ENCODE measurements at places on chromosomes 5 and 9. TPM values are rescaled to one million over a fixed set of nuclear protein-coding genes. Genes with fewer than 3 reads are reported as not detected.
A peak's percentile ranks its signal among the peaks of the same experiment; 100 is the strongest.

- peak; percentile 6 for DNase-seq
Observed at GRCh38 chr9:131324736-131325679, 35.5 kb downstream of the PLPP7 start.

The CDH10 gene
- total RNA-seq, result not detected

GRCh38 chr9:125241863-125242739 lies 958 bp upstream of the HSPA5 start:
- no peak for DNase-seq

The IRX1 gene
- not detected for total RNA-seq

The FKTN gene
- total RNA-seq, result 5.1 TPM

- no peak for DNase-seq
Observed at GRCh38 chr9:87657190-87657589, 68.7 kb upstream of the CTSL start.

DNA sequence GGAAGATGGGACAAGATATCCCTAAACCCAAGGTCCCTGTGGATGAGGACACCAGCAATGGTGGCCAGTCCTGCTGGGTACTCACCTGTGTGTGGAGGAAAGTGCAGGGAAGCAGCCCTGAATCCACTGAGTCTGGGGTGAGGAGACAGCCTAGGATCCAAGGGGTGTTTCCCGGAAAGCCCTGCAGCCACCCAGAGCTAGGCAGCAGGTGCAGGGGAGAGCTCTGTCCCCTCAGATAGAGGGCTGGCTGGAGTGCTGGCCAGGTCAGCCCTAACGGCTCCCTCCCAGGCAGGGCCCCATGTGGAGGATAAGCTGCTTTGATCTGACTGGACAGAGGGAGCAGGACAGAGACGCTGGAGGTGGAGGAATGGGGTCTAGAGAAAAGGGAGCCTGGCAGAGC lies 344.7 kb upstream of the IRX4 start:
- no peak for DNase-seq

DNA sequence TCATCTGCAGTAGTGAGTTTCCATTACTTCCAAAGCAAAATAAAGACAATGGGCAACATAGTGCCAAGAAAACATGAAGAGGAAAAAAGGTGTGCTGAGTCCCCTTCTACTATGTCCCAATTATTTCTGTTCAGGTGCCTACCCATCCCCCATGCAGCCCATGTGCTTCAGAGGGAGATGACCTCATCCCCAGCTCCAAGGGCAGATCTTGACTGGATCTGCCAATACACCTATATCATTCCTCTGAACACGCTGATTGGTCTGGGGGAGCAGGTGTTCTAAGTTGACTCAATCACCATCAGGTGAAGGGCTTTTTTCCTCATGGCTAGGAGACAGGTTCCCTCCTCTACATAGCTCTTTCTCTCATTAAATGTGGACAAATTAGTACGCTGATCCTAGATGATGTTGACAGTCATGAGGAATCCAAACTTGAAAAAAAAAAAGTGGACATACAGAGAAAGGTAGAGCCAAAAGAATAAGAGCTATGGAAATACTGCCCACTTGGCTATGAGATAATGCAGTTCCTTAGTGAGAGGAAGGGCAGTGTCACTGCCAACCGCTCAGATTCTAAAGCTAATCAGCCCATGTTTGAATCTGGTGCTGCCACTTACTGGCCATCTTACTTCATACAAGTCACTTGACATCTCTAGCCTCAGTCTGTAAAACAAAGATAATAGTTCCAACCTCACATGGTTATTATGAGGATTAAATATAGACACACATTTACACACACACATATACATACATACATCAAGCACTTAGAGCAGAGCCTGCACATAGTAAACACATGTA lies 23.1 kb downstream of the PRELID2 start:
- no peak for DNase-seq

- no peak for DNase-seq
Observed at GRCh38 chr9:132015866-132016265, 63.8 kb downstream of the MED27 start.

GRCh38 chr5:72015103-72015548 lies 92.1 kb upstream of the MAP1B start:
- DNase-seq, result no peak

The SPATA6L gene
- total RNA-seq, result not detected

DNA sequence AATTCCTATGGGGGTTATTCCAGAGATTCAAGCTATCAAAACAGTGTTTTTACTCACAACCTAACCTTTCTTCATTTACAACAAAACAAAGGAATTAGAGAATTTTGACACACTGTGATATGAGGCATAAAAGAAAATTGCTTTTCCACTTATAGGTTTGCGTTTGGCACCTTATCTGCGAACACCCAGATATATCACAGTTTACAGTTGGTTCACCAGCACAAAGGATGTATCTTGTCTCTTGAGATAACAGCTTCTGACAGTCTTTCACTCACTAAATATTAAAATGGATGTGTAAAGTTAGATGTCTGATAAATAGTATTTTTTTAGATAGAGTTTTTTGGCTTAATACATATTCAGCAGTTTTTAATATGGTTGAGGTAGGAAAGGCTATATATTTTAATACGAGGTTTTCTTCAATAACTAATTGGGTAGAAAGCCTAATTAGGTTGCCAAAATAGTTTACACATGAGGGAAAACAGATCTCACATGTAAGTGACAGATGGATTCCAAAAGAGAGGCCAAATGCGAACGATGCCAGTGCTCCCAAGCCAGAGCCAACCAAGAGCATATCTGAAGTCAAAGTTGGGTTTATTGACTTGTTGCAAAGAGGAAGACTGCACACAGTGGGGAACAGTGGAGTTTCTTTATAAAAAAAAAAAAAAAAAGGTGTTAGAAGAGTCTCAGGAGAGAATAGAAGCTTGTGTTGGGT lies 1495.2 kb downstream of the MAT2B start:
- DNase-seq, result no peak

GRCh38 chr5:111704452-111705085 lies 52.4 kb downstream of the NREP start:
- DNase-seq, result no peak

GRCh38 chr5:149415066-149415967 lies 36.2 kb upstream of the IL17B start:
- no peak for DNase-seq

DNA sequence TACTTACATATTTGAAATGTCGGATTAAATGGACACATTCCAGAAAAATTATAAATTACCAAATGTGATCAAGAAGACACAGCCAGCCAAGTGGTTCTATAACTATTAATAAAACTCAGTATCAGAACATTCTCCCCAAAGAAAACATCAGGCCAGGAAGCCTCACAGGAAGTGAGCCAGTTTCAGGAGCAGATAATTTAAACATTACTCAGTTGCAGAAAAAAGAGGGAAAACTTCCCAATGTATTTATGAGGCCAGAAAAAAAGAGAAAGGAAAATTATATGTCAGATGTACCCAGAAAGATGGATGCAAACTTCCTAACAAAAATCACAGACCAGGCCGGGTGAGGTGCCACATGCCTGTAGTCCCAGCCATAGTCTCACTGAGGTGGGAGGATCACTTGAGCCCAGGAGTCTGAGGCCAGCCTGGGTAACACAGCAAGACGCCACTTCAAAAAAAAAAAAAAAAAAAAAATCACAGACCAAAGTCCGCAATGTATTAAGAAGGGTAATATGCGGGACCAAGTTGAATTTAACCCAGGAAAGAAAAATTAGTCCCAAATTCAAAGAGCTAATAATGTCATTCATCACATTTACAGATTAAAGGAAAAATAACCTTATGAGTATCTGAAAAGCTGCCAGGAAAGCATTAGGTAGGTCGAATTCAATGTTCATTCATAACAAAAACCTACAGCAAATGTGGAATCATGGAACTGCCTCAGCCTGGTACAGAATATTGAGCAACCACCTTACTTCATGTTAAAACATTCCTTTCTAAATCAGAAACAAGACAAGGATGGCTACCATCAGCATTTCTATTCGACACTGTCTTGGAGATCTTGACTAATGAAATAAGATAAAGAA lies 37.2 kb upstream of the NRARP start:
- no peak for DNase-seq

- no peak for DNase-seq
Observed at GRCh38 chr9:123478967-123479602, 123.1 kb downstream of the CRB2 start.

- peak; percentile 47 for DNase-seq
Observed at GRCh38 chr9:126500600-126501382, 112.9 kb upstream of the LMX1B start.

The SHISAL2B gene
- not detected for total RNA-seq

The TSSK1B gene
- not detected for total RNA-seq

DNA sequence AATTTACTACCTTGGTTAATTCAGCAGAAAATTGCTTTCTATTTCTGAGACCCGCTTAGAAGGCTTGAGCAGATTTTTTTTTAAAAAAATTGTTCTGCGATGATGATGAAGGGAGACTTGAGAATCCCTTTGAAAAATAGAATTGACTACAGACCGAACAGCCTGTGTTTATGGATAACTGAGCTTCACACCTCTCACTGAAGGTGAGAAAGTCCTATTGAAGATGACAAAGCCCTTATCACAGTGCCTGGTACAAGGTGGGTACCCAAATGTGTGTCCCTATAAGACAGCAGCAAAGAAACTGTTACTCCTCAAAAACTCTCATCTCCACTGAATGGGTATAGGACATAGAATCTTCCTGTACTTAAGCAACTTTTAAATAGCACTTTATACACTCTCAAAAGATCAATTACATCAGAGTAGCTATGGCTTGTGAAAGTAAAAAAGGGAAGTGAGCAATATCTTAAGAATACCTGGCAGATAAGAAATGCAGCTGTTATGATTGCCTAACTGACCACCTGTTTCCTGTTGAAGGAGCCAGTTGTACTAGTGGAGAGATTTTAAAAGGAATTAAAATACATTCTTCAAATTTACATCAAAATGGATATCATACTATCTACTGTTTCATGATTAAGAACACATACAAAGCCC lies 419.7 kb downstream of the CHSY3 start:
- no peak for DNase-seq

DNA sequence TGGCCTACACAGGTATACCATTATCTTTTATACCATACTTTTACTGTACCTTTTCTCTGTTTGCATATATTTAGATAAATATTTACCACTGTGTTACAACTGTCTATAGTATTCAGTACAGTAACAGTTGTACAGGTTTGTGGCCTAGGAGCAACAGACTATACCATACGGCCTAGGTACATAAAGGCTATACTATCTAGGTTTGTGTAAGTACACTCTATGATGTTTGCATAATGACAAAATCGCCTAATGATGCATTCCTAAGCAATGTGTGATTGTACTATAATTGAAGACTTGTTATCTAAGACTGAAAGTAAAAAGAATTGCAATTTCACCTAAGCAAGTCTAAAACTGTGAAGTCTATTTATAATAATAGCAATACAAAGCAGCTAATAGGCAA lies 3.9 kb downstream of the C9orf72 start:
- no peak for DNase-seq

DNA sequence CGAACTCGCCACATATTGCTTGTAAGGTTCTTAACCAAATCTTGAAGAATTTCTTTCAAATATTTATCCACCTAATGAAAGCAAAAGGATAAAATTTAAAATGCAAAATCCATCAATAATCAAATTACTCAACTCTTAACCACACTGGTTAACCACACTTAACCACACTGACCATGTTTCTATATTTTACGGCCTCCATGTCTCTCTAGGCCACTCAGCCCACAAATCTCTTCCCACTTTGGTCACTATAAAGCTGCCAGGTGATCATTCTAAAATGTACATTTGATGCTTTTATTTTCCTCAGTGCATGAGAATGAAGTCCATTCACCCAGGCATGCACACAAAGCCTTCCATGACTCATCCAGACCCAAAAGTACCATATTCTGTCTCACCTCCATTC lies 56.4 kb upstream of the OR2K2 start:
- DNase-seq, result no peak

The CATSPER3 gene
- total RNA-seq, result 0.56 TPM

DNA sequence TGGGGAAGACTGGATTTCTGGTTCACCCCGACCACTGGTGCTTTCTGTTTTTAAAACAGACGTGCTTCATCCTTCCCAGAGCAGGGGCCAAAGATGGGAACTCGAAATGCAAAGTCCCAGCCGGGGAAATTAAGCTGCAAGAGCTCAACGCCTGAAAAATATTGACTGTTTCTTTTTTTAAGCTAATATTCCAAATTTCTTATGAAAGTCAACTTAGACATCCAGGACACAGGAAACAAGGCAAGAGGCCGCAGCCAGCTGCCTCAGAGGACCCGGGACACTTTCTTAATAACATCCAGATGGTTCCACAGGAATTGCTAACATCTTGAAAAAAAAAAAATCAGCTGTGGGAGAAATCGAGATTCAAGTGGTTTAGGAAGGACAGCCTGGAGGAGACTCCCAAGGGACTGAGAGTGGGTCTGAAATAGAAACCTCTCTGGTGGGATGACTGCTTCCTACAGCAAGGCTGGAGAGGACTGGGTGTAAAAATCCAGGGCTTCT lies 144.9 kb downstream of the FGF1 start:
- DNase-seq, result no peak

- DNase-seq, result no peak
Observed at GRCh38 chr5:133612249-133612860, at the start of gene FSTL4. Gene FSTL4 (minus strand): TSS chr5:133612541.

- DNase-seq, result peak; percentile 63
Observed at GRCh38 chr5:16784843-16785791, 151.0 kb downstream of the MYO10 start.

DNA sequence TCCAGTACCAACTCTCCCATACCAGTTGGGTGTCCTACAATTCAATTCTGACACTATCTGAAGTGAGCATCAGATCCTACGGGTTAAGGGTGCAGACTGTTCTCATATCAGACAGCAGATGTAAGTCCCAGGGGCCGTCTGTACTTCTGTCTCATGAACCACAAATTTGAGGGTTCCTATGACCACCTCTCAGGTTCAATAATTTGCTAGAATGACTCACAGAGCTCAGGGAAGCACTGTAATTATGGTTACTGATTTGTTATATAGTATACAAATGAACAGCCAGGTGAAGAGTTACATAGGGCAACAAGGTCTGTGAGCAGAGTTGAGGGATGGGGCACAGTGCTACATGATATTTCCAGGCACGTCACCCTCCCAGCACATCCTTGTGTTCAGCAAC lies 499.1 kb downstream of the DMAC1 start:
- no peak for DNase-seq

The TRAPPC13 gene
- 21.3 TPM for total RNA-seq

The CTXN3 gene
- 0.22 TPM for total RNA-seq

DNA sequence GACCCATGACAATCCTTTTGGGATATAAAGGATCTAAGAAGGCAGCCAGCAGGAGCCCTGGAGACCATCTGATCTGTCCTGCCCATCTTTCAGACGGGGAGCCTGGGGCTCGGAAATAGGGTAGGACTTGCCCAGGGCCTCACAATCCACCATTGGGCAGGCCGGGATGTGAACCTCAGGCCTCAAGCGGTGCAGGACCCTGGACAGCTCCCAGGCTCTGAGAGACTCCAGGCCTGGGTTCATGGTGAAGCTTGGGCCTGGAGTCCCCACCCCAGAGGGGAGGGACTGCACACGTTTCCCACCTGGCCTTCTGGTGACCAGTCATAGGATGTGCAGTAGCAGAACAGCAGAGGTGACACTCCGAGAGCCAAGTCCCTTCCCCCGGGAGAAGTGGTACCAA lies 36.6 kb upstream of the RAPGEF1 start:
- no peak for DNase-seq

Measured in gastrocnemius medialis (tissue), 4 donors.